ENCODE measurements at places on chromosomes 3 and 15.

DNA sequence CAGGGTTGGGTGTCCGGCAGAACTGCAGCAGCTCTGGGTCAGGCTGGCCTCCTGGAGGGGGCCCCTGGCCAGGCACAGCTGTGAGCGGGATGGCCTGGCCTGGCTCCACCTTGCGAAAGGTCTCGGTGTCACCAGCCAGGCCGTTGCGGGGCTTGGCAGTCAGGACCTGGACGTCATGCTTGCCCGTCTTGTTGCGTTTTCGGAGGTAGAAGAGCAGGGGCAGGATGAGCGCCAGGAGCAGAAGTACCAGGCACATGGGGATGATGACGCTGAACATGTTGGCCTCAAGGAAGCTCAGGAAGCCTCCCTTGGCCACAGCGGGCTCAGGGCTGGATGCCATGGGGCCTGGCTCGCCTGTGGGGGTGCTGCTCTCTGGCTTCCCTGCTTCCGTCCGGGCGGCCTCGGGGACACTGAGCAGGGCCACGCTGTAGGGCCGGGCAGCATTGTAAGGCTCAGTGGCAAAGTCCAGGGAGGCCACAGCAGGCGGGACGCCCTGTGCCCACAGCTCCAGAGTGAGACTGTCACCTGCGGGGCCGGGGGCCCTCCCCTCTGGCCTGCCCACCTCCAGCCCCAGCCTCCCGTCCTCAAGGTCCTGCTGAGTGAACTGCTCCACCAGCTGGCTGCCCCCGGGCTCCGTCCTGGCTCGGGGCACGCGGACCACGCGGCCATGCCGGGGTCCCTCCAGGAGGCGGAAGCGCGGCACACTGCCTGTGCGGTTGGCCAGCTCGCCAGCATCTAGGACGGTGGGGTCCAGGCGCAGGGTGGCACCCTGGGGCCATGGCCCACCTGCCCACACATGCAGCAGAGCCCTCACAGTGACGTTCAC is 28.1 kb downstream of the SNX33 start:
- peak; percentile 76 for DNase-seq

- DNase-seq, result no peak
Observed at GRCh38 chr3:35932995-35933394, 293.7 kb downstream of the ARPP21 start.

- no peak for DNase-seq
Observed at GRCh38 chr15:83057696-83058376, 9.2 kb downstream of the BTBD1 start.

GRCh38 chr15:65963911-65964482 is 94.7 kb downstream of the RAB11A start:
- no peak for DNase-seq

- DNase-seq, result no peak
Observed at GRCh38 chr15:52434885-52435284, 93.8 kb downstream of the MYO5A start.

- DNase-seq, result no peak
Observed at GRCh38 chr15:48855501-48856440, 22.2 kb upstream of the EID1 start.

- DNase-seq, result no peak
Observed at GRCh38 chr3:139299261-139300132, 44.3 kb upstream of the MRPS22 start.

- DNase-seq, result no peak
Observed at GRCh38 chr3:190694335-190695001, 168.0 kb downstream of the GMNC start.

Measured in right atrium auricular region (tissue), 2 donors.